MCF 10A (cell line): ENCODE measurements at places on chromosomes 12 and 14. TPM values are rescaled to one million over a fixed set of nuclear protein-coding genes. Genes with fewer than 3 reads are reported as not detected.

The OXA1L gene
- total RNA-seq, result 100 and 103 TPM in 2 replicates

The IFNG-AS1 gene
- not detected in 2 replicates for total RNA-seq

The TSPAN19 gene
- total RNA-seq, result 0.63 and 1.1 TPM in 2 replicates

The BAZ1A gene
- total RNA-seq, result 33.3 and 44.6 TPM in 2 replicates

The CLEC14A gene
- not detected in 2 replicates for total RNA-seq

The CEBPE gene
- total RNA-seq, result not detected in 2 replicates

The SOX5 gene
- total RNA-seq, result 0.91 and 0.98 TPM in 2 replicates

The CLEC6A gene
- total RNA-seq, result not detected in 2 replicates

The SERPINA9 gene
- total RNA-seq, result not detected in 2 replicates

The LYZ gene
- not detected in 2 replicates for total RNA-seq

The PPP1R1A gene
- not detected in 2 replicates for total RNA-seq

The USP44 gene
- total RNA-seq, result not detected in 2 replicates

The CPNE6 gene
- not detected in 2 replicates for total RNA-seq
